ENCODE measurements at places on chromosomes 4 and X. TPM values are rescaled to one million over a fixed set of nuclear protein-coding genes. Genes with fewer than 3 reads are reported as not detected.

The CENPVL2 gene
- total RNA-seq = not detected

GRCh38 chr4:34202154-34202553, 2042.2 kb downstream of the ARAP2 start:
- H3K36me3 ChIP-seq = peaks cover 11% of the 10 kb centered on the region
- H3K27me3 ChIP-seq = no peaks in the 10 kb centered on the region

The SUPT20HL2 gene
- total RNA-seq = not detected

The RAB40AL gene
- total RNA-seq = not detected

DNA sequence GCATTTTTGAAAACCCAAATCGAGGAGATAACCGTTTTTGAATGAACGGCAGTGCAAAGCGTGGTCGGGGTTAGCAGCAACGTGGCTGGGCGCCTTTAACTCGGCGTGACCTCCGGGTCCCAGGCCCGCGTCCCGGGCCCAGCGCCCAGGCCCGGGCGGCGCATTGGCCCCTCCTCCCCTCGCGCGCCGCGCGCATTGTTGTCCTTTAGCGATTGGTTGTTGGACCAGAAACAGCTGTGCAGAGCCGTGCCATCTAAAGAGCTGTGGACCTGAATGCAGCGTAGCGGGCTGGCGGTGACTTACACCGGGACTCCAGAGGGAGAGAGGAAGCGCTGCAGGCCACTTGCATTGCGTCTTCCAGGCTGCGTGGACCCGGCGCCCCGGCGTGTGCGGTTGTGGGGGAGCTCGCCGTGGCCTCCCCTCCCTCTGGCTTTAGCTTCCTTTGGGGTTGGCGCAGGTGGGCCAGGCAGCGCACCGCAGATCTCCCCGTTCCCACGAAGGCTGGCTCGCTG, at the start of gene STOX2:
Gene STOX2 (plus strand): TSS at position 227 of the 512 bp plus-strand sequence. CDS start 1,484 bp downstream, outside the sequence.
- no peak within 1 kb of the TSS for H3K4me3 ChIP-seq
- H3K36me3 ChIP-seq = no peaks in the 10 kb centered on the region
- H3K27ac ChIP-seq = no peak within 1 kb of the TSS
- no peaks in the 10 kb centered on the region for H3K4me1 ChIP-seq
